ACHN (cell line): ENCODE measurements at places on chromosomes 1 and 21.

GRCh38 chr1:58902830-58903513, 119.1 kb upstream of the JUN start:
- no peak for DNase-seq

DNA sequence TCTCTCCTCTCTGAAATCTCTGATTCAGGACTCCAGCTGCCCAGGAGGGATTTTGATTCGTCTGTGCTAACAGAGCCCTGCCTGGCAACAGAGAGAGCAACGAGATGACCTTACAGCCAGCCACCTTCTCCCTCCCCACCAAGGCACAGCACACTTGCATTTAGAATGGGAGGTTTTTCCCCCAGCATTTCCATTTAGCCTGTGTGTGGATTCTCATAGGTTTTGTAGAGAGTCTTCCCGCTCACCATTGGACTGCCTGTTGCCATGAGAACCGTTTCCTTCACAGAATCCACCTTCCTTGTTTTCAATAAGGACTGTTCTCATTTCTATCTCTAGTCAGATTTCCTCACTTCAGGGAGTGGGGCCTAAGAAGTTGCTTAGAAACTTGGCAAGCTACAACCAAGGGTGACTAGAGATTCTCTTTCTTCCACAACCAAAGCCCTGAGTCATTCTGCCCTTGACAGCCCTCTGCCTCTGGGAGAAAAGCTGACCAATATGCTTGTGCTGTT, 5.8 kb upstream of the IKBKE start:
- peak; percentile 42 for DNase-seq

- no peak for DNase-seq
Measured at GRCh38 chr1:184156521-184157393, 105.2 kb downstream of the TSEN15 start.

- no peak for DNase-seq
Measured at GRCh38 chr1:109392037-109392787, 5.5 kb downstream of the SORT1 start.

GRCh38 chr1:32048440-32048839, 24.3 kb upstream of the TMEM39B start:
- DNase-seq = no peak

GRCh38 chr1:9150582-9151327, 21.9 kb upstream of the GPR157 start:
- DNase-seq = no peak

- no peak for DNase-seq
Measured at GRCh38 chr1:63829349-63830327, 55.8 kb downstream of the ROR1 start.

DNA sequence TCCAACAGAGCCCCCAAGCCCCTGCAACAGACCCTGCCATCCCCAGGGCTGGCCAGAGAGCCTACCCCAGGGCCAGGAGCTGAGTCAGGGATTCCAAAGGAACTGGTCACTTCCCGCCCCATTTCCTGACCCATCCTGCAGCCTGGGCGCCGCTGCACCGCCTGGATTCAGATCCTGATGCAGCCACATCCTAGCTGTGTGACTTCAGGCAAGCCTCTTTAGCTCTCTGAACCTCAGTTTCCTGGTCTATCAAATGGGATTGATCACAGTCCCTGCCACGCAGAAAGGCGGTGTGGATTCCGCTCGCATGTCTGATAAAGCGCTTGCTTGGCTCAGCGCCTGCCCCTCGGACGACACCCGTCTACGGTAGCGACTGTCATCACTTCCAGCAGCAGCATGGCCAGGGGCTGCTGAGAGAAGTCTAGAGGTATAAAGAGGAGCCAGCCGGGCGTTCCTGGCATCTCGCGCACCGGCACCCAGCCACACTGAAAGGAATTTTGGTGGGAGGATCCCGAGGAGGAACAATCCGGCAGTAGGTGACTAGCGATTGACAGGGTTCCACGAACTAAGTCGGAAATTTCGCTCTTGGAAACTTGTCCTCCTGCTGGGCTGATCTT, 10.1 kb downstream of the EPHA2 start:
- peak; percentile 87 for DNase-seq

- peak; percentile 15 for DNase-seq
Measured at GRCh38 chr1:169795687-169796086, 980 bp upstream of the METTL18 start.

GRCh38 chr1:34418166-34418565, 241.5 kb downstream of the C1orf94 start:
- no peak for DNase-seq

GRCh38 chr1:87201768-87202167, 126.9 kb upstream of the LMO4 start:
- DNase-seq = no peak

DNA sequence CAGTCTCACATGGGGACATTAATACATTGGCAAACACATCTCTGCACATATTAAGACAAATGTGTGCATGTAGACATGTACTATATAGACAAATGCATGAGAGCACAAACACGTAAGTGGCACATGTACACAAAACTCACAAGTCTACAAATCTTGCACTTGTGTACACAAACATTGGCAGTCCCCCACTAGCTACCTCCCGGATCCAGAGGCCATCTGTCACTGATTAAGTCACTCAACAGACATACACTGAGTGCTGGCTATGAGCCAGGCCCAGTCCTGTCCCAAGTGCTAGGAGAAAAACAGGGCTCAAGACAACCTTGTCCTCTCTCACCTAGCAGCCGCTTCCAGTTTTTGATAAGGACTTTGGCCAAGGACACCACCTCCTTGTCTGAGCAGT, 7.0 kb downstream of the TCEA3 start:
- DNase-seq = no peak

DNA sequence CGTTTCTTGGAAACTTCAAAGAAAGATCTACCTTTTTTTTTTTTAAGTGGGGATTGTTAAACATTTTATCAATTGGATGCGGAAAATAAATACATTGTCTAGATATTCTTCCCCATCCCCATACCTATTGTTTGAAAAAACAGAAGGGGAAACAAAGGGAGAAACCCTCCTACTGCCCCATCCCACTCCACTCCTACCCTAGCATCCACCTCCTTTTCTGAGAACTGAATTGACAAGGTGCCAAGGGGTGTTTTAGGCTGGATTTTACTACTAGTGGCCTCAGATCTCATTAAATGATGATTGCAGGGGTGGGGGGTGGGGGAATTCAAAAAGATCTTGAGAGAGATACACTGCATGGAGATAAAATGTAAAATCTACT, 2.6 kb downstream of the EDARADD start:
- no peak for DNase-seq

- no peak for DNase-seq
Measured at GRCh38 chr1:41842326-41842725, 76.4 kb downstream of the HIVEP3 start.

DNA sequence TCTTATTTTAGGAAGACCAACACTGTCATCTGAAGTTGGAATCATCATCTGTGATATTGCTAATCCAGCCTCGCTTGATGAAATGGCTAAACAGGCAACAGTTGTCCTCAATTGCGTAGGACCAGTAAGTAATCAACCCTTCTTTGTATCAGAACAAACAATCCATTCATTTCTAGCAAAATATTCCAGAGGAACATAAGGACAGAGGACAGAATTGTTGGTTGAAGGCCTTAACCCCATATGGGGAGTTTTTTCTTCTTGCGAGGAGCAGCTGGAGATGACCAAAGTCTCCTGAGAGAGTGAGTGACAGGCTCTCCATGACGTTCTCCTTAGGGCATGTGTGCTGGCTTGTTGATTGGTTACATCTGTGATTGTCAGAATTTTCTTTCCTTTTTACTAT, 2.7 kb downstream of the SCCPDH start:
- no peak for DNase-seq

GRCh38 chr21:37658817-37659458, 257.3 kb downstream of the KCNJ6 start:
- peak; percentile 19 for DNase-seq

DNA sequence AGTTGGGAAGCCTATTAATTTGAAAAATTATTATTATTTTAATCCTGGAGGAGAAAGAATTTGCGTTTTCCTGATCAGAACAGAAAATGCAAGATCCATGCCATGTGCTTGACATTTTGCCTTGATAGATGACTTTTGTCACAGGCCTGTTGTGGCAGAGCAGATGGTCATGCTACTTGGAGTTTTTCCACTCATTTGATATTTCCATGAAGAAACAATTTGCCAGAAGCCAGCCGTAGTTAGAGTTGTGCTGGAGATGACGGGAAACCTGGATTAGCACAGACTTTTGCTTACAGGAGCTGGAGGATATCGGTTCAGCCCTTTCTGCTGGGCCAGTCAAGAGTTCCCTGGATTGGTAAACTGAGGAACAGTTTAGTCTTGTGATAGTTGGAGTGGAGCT, 3.2 kb downstream of the RCAN3 start:
- no peak for DNase-seq

DNA sequence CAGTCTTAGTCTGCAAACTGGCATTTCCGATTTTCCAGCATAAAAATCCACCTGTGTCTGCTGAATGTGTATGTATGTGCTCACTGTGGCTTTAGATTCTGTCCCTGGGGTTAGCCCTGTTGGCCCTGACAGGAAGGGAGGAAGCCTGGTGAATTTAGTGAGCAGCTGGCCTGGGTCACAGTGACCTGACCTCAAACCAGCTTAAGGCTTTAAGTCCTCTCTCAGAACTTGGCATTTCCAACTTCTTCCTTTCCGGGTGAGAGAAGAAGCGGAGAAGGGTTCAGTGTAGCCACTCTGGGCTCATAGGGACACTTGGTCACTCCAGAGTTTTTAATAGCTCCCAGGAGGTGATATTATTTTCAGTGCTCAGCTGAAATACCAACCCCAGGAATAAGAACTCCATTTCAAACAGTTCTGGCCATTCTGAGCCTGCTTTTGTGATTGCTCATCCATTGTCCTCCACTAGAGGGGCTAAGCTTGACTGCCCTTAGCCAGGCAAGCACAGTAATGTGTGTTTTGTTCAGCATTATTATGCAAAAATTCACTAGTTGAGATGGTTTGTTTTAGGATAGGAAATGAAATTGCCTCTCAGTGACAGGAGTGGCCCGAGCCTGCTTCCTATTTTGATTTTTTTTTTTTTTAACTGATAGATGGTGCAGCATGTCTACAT, 2.5 kb upstream of the OLFML3 start:
- DNase-seq = peak; percentile 58

GRCh38 chr1:234589064-234589800, 20.7 kb downstream of the IRF2BP2 start:
- no peak for DNase-seq

- no peak for DNase-seq
Measured at GRCh38 chr1:24426744-24427544, 11.3 kb downstream of the NIPAL3 start.

GRCh38 chr1:64934115-64934877, 32.1 kb downstream of the JAK1 start:
- peak; percentile 65 for DNase-seq

GRCh38 chr1:225467193-225468020, 39.6 kb upstream of the LBR start:
- DNase-seq = no peak

GRCh38 chr1:214603819-214604252, 841 bp downstream of the CENPF start:
- peak; percentile 27 for DNase-seq

- DNase-seq = no peak
Measured at GRCh38 chr1:4585216-4585615, 69.2 kb upstream of the AJAP1 start.

- DNase-seq = no peak
Measured at GRCh38 chr1:217274927-217275654, 355.8 kb downstream of the GPATCH2 start.

DNA sequence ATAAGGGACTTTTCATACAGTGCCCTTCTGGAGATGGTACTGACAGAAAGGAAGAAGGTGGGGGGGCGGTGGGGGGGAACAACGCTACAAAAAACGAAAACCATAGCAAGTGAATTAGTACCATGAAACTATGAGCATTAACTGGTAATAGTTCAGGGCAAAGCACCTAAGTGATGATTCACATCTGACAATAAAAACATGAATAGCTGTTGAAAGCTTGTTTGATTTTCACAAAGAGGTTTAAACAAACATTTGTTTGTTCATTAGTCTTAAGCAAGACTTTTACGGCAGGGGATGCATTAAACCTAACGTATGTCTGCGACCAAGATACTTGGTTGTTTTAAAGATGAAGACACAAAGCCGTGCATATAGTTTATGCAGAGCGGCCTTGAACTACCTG, 177.5 kb downstream of the LMO4 start:
- DNase-seq = no peak

- DNase-seq = no peak
Measured at GRCh38 chr1:228351850-228352249, 54.8 kb downstream of the TRIM11 start.

DNA sequence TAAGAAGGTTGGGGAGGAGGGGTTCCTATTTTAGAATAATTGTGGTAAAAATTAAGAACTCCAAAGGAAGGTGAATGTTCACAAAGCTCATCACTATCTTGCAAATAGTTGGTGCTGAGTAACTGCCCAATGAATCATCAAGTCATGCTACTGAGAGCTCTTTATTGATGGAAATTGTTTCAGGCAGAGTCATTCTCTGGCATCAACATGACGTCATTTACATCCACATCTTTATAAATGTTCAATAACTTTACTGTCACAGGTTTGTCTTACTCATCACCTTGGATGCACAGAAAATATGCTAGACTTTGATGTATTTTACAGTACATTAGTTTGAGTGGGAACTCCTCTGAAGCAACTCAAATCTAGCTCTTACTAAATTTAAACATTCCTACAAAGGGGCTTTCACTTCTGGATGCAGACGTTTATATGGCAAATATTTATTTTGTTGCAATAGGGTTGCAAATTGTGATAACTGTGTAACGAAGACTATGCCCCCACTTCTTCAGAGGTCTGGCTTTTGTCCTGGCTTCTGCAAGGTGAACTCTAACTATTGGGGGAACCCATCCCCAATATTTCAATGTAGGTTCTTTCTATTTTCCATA, 273.7 kb upstream of the AJAP1 start:
- peak; percentile 54 for DNase-seq

GRCh38 chr1:43554444-43554992, 23.8 kb downstream of the PTPRF start:
- DNase-seq = peak; percentile 53

- DNase-seq = peak; percentile 73
Measured at GRCh38 chr1:214453109-214453722, 98.2 kb downstream of the PTPN14 start.

- peak; percentile 18 for DNase-seq
Measured at GRCh38 chr1:110155878-110156522, 5.7 kb downstream of the SLC6A17 start.

- no peak for DNase-seq
Measured at GRCh38 chr1:33384040-33384812, 46.7 kb downstream of the PHC2 start.

DNA sequence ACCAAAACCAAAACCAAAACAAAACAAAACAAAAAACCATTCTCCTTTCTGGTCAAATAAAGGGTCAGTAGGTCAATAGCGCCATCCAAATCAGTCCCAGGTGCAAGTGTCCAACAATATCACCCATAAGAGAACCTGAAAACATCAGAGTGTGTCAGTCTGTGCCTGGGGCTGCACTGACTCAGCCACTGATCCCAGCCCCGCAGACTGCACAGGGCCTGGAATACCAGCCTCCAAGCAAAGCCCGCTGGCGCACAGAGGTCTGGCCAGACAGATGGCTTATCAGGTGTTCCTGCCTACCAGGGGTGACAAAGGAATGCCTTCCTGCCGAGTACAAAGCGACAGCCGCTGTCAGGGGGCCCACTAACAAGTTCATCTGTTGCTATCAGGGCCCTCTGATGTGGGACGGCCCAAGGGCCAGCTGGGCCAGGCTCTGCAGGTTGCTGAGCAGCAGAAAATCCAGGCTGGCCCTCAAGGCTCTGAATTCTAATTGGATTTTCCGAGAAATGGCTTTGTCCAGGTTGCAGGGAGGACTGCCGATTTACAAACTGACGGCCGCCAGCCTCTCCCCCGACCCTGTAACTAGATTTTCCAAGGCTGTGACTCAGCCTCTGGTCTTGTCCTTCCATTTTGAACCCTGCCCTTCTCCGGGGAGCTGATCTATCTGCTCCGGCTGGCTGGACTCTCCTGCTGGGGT, 13.7 kb upstream of the TMEM51 start:
- no peak for DNase-seq

GRCh38 chr1:240423246-240423924, 188.6 kb downstream of the GREM2 start:
- no peak for DNase-seq
